ENCODE measurements at places on chromosomes 2 and 18.

DNA sequence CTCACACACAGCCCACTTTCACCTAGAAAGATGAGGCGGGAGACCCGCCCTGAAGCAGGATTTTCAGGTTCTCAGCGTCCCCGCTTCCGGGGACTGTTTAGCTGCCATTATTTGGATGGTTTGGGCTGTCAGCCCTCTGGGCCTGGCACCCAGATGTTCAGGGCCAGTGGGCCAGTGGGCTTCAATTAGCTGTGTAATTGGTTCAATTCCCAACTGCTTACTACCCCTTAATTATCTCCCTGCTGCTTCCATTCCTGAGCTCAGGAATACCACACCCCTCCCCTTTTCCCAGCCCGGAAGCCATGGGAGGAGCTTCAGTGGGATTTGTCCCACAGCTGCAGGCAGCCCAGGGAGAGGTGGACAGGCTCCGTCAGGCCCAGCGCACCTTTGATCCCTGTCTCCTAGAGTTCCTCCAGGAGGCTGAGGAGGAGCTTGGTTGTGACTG, 114.1 kb upstream of the MYCN start:
- DNase-seq: no peak

DNA sequence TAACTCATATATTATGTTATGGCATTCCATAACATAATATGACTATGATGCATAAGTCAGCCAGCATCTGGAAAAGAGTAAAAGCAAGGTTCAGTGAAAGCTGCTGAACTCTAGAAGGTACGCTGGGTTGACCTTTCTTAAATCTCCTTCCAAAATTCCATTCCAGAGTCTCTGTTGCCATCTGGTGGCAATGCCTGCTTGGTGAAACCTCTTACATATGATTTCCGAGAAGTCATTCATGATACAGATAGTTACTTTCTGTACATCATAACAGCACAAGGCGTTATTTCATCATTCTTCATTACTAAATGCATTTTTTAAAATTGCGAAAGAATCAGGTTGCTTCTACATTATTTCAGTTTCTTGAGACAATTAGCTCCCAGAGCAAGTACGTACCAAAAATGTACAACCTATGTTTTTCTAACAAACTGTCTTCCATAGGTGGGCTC, 7.0 kb upstream of the EPG5 start:
- DNase-seq: peak; percentile 16

DNA sequence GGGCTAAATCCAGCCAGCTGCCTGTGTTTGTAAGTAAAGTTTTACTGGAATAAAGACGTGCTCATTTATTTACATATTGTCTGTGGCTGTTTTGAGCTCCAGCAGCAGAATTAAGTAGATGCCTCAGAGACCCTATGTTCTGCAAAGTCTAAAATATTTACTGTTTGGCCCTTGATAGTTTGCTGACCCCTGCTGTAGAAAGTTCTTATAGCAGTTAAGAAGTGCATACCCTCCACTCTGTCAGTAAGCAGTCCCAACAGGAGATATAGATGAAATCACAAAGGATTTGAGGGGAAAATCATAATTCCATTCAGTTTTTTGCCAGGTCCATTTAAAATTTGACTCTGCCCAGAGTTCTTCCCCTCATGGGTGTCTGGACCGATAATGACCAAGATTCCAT, 50.1 kb upstream of the ITM2C start:
- DNase-seq: no peak

GRCh38 chr18:59853380-59853779, 46.4 kb upstream of the PMAIP1 start:
- DNase-seq: no peak

DNA sequence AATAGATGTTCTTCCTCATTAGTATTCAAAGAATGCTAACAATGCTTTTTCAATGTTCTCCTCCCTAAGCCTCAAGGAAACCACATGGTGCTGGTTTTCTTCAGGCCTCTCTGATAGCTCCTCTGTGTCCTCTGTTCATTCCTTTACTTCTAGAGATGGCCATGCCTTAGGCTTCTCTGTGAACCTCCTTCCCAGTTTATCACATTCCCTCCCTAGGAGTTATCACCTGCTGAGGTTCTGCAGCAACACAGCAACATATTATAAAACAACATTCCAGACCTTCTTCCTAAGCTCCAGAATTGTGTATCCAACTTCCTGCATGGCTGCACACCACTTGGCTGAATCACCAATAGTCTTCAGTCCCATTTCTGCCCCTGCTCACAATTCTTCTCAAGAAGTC, 325.5 kb downstream of the IRS1 start:
- no peak for DNase-seq

DNA sequence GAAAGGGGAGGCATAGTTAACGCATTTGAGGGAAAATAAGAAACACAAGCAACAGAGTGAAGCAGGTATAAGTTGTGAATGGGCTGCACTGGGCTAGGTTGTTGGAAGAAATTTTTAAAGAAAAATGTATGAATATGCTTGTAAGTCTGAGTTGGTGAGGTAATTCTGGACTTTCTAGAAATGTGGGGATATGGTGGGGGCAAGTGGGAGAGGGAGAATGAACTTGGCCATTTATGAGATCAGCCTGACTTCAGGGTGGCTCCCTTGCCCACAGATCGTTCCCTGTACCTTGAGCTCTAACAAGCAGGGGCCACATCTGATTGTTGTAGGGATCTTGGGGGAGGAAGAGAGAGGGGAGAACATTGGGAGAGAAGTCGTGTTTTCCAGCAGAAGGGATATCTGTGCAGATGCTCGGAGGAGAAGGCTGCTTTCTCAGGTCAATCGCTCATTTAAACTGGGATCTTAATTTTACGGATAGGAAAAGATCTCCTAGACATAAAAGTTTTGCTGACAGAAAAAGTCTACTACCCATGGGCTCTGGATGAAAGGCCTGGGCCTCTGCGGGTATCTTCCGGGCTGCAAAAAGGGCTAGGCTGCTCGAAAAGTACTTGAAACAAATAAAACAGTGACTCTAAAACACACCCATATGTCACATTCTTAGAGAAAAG, 42.5 kb upstream of the FZD5 start:
- no peak for DNase-seq

- DNase-seq: no peak
Observed at GRCh38 chr2:150981826-150982225, 279.8 kb downstream of the RBM43 start.
